ENCODE measurements at places on chromosomes 3 and 15.

- no peak for DNase-seq
These were observed 76.4 kb upstream of the TRPM1 start for GRCh38 chr15:31177951-31178350.

- no peak for DNase-seq
These were observed 8.7 kb downstream of the ISG20 start for GRCh38 chr15:88647351-88648105.

DNA sequence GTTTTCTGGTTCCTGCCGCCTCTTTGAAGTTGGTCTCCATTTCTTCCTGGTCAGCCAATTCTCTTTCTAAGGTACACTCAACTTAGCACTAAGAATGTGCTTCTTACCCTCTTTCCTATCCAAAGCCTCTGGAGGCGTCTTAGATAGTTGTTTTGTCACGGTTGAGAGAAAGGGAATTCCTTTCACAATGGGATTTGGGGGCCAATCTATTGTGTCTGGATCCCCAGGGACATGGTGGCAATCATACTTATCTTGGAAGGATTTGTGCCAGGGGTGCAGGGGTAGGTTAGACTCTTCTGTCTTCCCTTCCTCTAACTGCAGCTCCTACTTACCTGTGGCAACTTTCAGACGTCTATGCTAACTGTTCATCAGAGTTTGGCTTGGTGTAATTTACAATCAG is 287.1 kb downstream of the SOX2 start:
- DNase-seq, result no peak

- no peak for DNase-seq
These were observed 17.0 kb downstream of the CELF6 start for GRCh38 chr15:72302955-72303354.

DNA sequence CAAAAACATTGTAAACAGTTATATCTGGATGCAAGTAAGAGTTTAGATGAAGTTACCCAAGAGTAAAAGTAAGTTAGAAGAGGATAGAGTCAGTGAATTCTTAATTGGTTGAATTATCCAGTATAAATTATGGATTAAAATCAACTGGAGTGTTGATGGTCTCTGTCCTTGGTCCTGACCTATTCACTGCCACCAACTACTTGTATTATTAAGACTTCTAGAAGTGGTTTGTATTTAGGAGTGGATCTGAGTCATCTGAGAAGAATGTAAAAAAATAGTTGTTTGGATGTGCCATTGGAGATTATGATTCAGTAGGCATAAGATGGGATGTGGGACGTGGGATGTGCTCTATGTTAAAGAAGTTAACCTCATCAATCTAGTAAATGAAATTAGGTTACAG is 86.4 kb downstream of the SYNPR start:
- no peak for DNase-seq

- DNase-seq, result no peak
These were observed 67.1 kb upstream of the USP50 start for GRCh38 chr15:50613600-50613999.

DNA sequence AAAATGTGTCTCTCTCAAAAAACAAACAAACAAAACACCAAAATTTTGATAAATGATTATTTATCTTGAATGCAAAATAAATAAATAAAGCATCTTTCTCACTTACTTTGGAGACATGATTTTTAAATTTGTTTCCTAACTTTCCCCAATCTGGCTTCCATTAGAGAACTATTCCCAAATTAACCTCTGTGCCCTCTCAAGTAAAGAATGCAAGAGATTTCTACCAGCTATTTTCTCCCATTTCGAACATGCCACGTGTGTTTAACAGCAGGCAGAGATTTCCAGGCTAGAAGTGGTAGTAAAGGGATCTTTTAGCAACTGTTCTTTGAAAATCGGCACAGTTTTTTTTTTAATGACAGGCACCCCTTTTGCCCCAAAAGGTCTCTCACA is 269.1 kb downstream of the SHQ1 start:
- DNase-seq, result no peak

Data from brain (organoid and tissue), 16 donors.